ENCODE measurements at places on chromosomes 1 and 21. TPM values are rescaled to one million over a fixed set of nuclear protein-coding genes. Genes with fewer than 3 reads are reported as not detected.

DNA sequence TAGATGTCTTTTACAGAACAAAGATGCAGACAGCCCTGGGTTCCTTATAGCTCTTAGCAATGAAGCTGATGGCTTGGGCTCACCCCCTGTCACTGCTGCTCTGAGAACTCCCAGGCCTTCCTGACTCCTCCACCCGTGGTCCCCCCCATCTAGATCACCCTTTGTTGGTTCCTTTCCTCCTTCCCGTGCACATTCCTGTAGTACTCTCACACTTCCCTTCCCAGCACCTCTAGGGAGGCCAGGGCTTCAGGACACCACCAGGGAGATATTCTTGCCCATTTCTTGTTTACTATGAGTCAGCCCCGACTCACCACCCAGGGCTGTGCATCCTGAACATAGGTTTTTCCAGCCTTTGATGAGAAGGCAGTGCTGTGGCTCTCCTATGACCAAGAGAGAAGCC, 14.4 kb upstream of the NOS1AP start:
- DNase-seq: no peak

GRCh38 chr1:216749232-216749631, 26.0 kb upstream of the ESRRG start:
- no peak for DNase-seq

DNA sequence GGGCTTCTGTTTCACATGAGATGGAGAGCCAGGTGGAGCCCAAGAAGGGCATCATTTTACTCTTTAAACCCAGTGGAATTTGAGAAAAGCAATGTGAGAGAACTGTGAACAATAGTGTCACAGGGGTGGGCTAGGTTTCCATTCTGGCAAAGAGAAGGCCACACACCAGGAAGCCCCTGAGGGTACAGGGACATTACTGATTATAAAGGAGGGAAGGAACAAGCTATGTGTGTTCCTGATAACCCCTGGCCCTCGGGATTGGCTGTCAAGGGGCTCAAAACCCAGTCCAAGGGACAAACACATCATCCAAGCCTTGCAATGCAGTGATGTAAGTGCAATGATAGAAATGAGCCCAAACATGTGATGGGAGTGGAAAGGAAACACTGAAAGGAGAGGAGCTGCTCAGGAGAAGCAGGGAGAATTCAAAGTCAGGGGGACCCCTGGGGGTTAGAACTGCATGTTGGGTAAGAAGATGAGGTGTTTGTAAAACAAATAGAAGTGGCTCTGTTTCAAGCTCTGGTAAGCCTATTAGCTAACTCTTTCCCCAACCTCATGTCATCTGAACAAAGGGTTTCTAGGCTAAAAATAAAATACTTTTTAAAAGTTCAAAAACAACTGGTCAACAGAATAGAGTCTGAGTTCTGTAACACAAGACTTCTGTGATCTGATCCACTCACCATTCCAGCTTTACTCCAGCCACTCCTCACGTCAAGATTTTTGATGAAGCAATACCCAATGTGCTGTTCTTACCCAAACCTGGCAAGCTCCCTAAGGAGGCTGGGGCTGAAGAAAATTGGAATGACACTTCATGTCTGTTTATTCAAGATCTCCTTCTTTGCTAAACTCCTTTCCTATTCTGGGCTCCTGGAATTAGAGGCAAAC, 51.1 kb upstream of the IL12RB2 start:
- no peak for DNase-seq

GRCh38 chr1:209911746-209912145, 26.3 kb upstream of the SYT14 start:
- DNase-seq: no peak

DNA sequence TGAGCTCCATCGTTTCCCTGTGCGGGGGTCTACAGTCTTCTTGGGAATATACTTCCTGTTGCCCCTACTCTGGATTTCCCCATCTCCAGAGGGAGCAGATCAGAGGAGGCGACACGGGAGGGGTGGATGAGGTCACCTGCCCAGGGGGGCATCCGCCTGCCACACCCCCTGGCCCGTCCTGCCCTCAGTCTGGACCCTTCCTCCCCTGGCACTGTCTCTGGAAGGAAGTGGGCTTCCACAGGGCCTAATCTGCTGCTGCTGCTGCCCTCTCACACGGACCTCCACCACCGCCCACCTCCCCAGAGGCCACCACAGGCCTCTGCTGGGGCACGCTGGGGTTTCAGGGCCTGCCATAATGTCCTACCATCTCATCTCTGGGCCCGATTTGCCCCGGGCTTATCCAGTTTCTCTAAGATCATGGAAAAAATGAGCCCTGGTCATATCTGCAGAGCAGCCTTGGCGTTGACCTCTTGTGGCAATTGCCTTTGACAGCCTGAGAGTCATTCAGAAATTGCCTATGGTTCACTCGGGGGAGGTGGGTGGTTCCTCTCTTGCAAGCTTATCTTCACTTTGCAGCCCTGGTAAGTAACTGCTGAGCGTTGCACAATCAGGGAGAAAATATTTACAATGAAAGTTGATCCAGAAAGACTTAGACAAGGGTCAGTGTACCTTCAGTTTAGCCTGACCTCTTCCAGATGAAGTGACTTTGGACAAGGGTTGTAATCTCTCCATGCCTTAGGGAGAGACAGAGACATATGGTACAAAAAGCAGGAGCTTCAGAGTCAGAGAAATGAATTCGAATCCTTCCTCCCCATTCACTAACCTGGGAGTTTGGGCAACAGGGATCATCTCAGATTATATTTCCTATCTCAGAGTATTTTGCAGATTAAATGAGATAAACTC, 252.4 kb downstream of the TOMM20 start:
- no peak for DNase-seq

DNA sequence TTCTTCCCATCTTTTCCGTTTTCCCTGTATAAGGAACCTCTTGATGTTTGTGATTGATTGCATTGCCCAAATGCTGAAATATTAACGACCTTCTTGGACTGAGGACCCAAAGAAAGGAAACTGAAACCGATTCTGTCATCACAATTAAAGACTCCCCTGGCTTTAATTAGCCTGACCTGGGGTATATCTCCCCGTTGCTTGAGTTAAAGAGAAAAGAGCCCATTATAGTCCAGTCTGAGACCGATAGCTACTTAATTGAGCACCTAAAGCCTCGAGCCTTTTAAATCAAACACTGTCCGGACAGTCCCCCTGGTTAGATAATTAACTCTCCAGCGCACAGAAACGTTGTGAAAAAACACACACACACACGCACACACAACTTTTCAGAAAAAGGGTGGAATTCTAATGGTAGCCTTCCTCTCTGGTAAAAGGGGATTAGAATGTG, 8.0 kb downstream of the LMO4 start:
- no peak for DNase-seq

- peak; percentile 81 for DNase-seq
Observed at GRCh38 chr1:150259758-150260669, 2.4 kb downstream of the CA14 start.

DNA sequence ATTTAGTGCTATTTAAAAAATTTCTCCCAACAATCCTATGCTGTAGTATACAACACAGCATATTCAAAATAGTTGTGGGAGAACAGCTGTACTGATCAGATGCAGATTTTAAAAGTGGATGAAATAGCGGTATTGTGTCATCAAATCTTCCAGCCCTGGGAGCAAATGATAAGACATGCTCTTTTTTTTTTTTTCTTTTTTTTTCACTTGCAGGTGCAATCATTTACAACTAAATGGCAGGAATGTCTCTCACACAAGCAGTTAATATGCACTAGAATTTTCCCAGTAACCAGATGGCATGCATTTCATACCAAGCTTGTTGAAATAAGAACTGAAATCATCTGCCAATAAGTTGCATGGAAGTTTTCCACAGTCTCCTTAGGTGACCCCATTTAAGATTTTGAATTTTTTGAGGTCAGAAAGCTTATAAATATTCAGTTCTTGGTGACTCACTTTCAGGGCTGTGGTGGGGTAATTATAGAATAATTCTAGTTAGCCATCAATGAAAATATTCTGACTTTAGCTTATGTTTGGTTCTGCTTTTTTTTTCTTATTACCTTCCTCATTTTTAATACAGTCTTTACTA, 623.9 kb upstream of the NR5A2 start:
- no peak for DNase-seq

- no peak for DNase-seq
Observed at GRCh38 chr1:110647254-110647891, 27.4 kb downstream of the KCNA3 start.

- DNase-seq: no peak
Observed at GRCh38 chr1:233277637-233278606, 17.6 kb downstream of the PCNX2 start.

GRCh38 chr1:86441581-86441980, 17.6 kb downstream of the CLCA2 start:
- no peak for DNase-seq

DNA sequence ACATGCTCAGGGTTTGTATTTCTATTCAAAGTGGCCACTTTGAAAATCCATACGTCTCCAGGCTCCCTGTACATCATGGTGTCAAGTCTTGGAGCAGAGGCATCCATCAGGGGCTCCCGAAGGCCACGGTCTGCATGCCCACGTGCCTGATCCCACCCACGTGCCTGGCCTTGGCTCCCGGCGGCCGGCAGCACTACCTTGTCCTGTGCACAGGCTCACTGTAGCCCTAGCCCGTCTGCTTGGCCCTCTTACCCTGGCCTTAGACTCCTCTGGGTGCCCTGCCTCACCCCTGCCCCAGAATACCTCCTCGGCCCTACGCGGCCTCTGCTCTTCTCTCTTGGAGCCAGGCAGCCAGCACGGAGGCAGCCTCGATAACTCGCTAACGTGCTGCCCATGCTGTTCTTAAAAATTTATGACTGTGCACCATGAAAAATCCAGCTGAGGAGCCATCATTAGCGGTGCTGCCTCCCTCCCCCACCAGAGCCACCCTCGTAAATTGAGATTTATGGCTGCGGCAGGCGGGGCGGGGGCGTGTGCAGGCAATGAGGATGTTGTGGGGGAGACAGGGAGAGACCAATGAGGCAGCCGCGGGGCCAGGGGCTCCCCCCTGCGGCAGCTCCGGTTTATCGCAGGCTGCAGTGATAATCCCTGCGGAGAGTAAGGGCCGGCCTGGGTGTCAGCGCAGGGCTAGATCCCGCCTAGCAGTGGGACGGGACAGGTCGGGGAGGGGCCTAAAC, 24.6 kb downstream of the DMAP1 start:
- peak; percentile 91 for DNase-seq

DNA sequence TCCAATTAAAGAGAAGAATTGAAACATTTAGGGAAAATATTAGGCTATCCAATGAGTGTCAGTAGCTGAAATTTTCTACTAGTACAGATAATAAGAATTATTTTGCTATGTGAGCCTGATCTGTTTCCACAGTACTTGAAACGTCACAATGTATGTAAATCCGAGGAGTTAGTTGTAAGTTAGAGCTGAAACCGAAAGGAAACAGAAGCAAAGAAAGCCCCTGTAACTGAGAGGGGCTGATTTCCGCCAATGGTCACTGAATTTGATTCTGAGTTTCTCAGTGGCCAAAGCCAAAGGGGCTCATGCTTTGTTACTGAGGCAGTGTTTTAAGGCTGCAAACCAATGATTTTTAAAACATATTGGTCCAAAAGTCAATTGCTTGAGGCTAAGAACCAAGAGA, 168.3 kb upstream of the DUSP10 start:
- DNase-seq: no peak

DNA sequence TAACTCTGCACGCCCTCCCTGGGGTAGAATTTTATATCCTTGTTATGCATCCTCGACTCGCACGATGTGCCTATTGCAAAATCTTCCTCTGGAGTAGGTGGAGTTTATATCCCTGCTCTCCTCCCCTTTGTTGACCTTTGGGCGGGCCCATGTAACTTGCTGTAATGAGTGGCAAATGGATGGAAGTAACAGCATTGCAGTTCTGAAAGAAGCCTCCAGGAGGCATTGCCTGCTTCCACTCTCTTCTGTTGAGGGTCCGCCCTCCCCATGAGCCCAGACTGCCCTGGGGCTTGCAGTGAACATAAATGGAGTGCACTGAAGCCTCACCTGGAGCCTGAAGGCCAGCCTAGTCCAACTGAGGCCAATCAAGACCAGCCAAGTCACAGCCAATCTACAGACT, 62.2 kb upstream of the GRIK3 start:
- peak; percentile 63 for DNase-seq

FMN2 gene
- 2.0 TPM for total RNA-seq

NAXE gene
- total RNA-seq: 75.4 TPM

RNF2 gene
- 58.9 TPM for total RNA-seq

CYP4X1 gene
- total RNA-seq: 1.3 TPM

RNU11 gene
- total RNA-seq: not detected

DCDC2B gene
- not detected for total RNA-seq

GBP7 gene
- total RNA-seq: not detected

AMY1A gene
- total RNA-seq: not detected

HOOK1 gene
- total RNA-seq: 34.5 TPM

All from H1 (cell line).